ENCODE measurements at places on chromosomes 12 and 14.

DNA sequence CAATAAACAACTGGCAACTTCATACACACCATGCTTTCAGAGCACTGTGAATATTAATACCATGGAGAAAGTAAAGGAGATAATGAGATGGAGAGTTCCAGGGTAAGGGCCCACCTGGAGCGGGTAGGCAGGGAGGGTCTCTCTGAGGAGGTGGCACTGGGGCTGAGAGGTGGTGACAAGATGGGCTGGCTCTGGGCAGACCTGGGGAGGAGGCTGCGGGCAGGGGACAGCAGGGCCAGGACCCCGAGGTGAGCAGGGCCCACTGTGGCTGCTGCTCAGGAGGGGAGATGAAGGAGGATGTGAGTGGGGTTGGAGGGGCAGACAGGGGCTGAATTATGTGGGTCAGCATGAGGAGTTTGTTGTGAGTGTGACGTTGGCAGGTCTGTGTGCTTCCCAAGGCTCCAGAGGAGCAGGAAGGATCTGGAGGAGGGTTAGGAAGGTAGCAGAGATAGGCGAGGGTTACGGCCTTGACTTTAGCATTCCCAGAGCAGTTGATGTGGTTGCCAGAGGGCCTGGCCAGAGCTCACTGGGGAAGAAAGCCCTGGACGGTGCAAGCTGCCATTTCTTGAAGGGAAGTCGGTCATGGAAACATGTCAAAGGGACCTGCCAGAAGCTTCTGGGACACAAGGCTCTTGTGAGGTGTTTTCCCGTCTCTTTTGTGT is 88.2 kb downstream of the CACNA1C start:
- no peak for DNase-seq

GRCh38 chr14:77077040-77077439 is 21.0 kb upstream of the CIPC start:
- DNase-seq = no peak

GRCh38 chr12:112967306-112967705 is 11.0 kb upstream of the OAS2 start:
- no peak for DNase-seq

DNA sequence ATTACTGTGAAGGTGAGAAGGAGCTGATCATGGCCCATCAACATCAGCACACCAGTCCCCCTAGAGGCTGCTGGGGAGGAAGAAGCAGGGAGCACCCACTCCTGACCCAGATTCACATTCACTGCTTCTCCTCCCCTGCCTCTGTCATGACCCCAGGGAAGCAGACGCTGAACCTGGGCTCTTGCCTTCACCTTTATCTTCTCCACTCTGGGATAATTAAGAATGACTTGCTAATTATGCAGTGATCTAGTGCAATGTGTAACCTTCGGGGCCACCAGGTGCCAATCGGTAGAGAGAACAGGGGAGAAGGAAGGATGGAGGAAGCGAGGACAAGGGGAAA is 44.4 kb upstream of the IQSEC3 start:
- no peak for DNase-seq

DNA sequence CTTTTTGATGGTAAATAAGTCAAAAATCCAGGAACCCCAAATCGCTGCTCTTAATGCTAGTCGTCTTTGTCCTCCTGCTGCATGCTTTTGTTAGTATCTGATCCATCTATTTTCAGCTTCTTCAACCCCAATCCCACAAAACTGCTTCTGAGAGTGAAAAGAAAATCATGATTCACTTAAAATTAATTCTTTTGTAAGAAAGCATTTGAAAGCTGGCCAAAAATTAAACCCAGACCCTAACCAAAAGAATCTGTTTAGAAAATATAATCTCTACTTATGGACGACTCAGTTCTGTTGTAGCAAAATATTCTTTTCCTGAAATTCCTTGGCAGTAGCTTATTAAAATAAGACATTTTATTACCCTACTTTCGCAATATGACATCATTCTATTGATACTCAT is 443.6 kb upstream of the SYT1 start:
- peak; percentile 8 for DNase-seq
